ELR (cell line): ENCODE measurements at places on chromosomes 1 and 21.

DNA sequence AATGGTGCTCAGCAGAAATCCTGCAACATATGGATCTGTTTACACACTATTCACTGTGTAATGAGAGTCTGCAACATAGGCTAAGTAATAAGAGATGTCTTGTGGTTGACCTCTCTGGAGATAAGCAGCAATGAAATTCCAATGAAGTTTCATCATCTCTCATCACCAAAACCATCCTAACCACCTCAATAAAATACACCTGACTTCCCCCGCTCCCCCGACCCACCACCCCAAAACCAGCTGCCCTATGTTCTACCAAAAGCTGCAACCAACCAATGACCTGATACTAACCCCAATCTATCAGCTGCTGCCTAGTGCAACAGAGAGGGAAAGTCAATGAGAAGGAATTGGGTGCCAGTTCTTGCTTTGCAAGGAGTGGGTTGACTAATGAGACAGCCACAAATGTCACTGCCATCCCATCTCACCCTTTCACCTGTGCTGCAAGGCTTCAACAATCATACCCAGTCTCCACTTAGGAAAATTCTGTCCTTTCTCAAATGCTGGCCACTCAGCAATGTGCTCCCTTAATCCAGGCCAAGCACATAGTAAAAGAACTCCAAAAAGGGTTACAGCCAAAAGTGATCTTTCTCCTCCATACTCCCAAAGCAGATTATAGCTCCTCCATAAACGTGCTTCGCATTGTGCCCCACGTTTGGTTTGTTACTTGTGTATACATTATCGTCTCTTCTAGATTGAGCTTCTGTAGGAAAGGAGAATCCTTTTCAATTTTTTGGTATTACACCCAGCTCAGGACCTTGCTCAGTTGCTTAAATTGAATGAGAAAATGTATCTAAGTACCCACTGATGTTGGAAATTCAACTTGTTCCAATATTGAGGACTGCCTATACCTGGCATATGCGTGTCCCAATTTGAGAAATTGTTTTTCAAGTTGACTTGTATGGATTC lies 29.0 kb downstream of the MRPL39 start:
- peak; percentile 43 for DNase-seq

GRCh38 chr1:23799570-23800399 lies 769 bp downstream of the GALE start:
- peak; percentile 93 for DNase-seq

DNA sequence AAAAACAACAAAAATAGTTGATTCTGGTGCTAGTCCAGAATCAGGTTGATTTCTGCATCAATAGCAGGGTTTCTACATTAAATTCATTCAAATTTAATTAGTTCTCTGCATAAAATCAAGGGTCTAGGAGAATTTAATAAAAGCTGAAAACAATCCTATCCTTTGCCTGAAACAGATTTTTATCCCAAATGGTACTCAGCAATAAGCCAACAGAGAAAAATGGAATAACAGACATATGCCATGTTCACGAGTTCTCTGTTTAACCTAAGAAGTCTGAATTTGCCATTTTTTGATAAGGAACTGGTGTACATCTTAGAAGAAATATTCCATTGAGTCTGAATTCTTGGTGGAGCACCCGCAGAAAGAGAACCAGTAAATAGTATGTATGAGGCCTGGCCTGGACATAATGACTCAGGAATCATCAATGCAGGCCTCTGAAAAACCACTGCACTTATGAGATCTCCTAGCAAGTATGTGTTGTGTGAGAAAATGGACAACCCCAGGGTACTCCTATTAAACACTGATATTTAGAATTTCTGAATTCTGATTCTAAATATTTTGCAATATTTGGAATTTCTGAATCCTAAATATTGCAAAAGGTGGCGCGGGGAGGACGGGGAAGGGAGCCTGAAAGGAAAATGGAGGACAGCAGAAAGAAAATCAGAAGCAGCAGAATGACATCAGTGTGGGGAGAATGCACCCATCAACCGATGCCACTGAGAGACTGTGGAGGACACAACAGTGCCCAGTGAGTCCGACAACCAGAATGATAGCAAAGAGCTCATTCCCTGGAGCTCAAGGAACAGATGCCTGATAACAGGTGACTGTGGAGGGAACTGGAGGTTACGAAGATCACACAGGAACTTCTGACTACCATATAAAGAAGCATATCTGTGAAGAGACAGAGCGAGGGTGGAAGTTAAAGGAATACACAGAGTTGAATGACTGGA lies 97.6 kb downstream of the APP start:
- DNase-seq = peak; percentile 78

DNA sequence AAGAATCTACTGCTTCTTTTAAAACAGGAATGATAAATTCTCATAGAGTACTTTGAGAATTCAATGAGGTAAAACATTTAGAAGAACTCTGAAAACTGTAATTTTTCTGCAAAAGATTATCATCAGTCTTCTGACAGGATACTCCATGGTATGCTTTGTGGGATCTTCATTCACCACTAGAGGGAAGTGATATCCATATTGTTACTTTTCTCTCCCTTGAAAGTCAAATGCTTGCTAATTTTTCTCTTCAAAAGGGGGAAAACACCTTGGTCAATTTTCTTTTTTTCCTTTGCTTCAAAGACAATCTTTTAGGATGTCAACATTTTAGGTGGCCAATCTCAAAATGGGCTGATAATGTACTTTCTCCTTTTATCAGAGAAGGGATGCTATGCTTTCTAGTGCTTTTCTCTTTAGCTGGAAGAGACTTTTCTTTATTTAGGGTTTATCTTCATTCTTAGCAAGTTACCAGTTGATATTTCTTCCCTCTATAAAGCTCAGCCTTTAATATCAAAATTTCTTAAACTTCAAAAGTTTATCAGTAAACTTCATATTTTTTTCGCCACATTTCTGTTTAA lies 95.5 kb downstream of the NEGR1 start:
- DNase-seq = peak; percentile 58

DNA sequence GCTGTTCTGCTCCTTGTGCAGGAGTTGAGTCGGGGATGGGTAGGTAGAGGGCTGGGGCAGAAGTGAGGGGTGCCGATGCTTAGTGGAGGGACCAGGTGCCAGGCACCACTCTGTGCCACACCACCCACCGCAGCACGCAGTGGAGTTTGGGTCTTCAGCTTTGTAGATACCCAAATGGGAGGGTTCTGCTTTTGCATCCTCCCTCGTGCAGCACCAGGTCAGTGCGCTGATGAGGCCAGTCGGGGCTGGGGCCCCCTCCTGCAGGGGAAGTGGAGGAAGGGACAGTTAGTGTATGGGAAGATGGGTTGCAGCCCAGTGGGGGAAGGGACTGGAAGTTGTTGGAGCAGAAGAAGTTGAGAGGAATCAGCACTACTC lies 244.0 kb downstream of the RHOU start:
- DNase-seq = no peak

DNA sequence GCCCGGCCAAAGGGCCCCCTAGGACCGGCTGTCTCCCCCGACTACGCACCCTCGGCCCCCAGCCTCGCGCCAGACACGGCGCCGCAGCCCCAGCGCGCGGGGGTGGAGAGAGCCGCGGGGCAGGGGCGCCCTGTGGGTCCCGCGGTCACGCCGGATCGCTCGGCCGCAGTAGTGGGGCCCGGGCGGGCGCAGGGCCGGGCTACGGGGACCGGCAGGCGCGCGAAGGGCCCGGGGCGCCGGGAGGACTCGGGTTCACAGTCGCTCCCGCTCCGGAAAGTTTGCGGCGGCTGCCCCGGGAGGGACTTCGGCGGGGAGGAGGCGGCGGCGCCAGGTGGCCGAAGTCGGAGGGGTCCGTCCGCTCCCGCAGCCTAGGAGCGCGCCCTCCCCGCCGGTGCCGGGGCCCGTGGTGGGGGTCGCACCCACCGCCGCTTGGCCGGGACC lies 7.1 kb upstream of the ZNF669 start:
- DNase-seq = peak; percentile 21

DNA sequence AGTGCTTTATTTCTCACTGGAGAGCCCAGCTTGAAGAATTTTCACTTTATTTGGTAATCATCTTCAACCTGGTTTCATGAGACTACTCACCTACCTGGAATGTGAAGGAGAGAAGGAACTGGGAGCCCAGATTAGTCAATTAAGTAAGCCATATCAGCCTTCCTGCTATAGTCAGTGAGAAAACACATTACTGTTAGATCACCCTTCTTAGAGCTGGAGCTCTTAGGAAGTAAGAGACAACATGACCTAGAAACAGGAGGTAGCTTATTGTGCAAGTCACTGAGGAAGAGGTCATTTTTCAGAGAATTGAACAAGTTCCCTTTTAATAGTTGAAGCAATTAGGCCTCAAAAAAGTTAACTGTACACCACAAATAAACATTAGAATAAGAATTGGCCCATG lies 49.2 kb upstream of the TEKT2 start:
- peak; percentile 83 for DNase-seq

- no peak for DNase-seq
These were observed 23.8 kb upstream of the SAMSN1 start for GRCh38 chr21:14569868-14570267.

DNA sequence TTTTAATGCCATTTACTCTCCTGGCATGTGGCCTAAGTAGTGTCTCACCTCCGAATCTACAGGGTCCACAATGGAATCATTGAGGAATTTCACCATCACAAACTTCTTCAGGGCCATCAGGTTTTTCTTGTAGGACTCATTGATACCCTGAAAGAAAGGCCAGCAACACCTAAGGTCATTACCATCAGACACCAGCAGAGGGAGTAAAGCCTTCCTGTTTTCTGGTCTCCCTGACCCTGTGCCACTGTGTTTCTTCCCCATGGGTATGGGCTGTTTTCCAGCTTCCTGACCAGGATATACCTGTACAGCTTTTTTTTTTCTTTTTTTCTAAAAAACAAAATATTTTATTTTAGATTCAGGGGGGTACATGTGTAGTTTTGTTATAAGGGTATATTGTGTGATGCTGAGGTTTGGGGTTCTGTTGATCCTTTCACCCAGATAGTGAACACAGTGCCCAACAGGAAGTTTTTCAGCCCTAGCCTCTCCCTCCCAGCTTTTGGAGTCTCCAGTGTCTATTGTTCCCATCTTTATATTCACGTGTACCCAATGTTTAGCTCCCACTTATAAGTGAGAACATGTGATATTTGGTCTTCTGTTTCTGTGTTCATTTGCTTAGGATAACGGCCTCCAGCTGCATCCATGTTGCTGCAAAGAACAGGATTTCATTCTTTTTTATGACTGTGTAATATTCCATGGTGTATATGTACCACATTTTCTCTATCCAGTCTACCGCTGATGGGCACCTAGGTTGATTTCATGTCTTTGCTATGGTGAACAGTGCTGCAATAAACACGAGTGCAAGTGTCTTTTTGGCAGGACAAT lies 18.3 kb downstream of the PPT1 start:
- DNase-seq = peak; percentile 78

DNA sequence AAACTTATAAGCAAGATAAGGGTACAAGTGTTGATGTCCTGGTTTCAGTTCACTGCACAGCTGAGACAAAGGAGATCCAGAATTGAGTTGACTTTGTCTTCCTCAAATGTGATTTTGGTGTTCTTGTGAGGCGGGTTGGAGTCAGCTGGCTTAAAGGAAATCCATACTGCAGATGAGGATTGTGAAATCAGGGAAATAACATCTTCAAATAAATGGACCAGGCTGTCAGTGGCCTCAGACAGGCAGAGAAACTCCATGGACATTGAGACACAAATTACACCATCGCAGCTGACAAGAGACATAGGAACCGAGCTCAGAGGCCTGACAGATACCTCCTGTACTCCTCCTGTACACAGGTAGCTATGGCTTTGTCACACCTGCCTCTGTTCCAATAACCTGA lies 27.0 kb upstream of the REG4 start:
- DNase-seq = no peak
